ENCODE measurements at places on chromosomes 5 and 9.

DNA sequence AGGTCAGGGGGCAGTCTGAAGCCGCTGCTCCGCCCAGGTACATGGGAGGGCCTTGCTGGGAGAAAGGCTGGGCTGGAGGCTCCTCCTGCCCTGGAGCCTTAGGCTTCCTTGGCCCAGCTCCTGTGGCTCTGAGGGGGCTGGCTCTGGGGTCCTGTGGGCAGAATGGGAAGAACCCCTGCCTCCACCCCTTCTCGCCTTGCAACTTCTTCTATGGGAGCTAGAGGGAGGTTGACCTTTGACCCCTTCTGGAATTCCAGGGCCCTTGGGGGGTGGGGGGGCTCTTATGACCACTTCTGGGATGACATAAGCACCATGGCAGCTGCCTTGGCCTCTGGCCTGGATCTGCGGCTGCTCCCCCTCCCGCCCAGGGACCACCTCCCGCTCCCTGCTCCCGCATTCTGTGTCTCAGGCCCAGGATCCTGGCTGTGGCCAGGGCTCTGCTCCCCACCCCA lies 32.2 kb downstream of the IER5L start:
- DNase-seq = no peak

DNA sequence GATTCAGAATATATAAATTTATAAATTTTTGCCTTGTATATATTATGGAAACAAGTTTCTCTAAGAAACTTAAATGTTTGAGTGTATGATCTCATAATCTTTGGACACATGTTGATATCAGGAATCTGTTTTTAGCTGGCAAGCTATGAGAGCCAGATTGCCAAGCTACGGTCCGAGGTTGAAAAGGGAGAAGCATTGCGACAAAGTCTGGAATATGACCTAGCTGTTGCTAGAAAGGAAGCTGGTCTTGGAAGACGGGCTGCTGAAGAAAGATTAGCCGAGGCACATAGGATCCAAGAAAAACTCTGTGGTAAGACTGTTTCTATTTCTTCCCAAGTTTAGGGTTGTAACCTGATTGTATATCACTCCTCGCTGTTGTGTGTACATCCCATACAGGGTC lies 25.9 kb downstream of the CCDC171 start:
- no peak for DNase-seq

- no peak for DNase-seq
These were observed 39.6 kb downstream of the PDCD1LG2 start for GRCh38 chr9:5549658-5550650.

GRCh38 chr5:101658433-101658832 lies 637.7 kb downstream of the SLCO4C1 start:
- no peak for DNase-seq

GRCh38 chr9:4266602-4267001 lies 33.3 kb downstream of the GLIS3 start:
- no peak for DNase-seq

GRCh38 chr5:113067635-113068344 lies 91.2 kb downstream of the DCP2 start:
- DNase-seq = no peak

- DNase-seq = no peak
These were observed 22.8 kb downstream of the ATOX1 start for GRCh38 chr5:151735646-151736045.

DNA sequence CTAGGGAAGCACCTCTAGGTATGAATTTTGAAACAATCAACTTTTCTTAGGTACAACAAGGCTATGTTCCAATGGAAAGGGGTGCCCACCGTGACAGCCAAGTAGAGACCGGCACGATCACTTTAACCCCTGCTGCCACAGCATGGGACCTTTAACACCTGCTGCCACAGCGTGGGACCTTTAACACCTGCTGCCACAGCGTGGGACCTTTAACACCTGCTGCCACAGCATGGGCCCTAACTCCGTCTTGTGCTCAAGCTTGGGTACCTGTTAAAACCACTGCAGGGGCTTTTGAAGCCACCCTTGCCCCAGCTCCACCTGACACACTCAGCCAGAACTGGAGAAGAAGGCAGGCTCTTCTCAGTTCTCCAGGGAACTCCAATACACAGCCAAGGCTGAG lies 18.2 kb upstream of the MXD3 start:
- DNase-seq = no peak
